ENCODE measurements at places on chromosomes 1 and 21.

- DNase-seq = no peak
Observed at GRCh38 chr1:13801655-13802486, 101.9 kb downstream of the PRDM2 start.

GRCh38 chr1:111739925-111740765, 950 bp upstream of the INKA2 start:
- DNase-seq = no peak

DNA sequence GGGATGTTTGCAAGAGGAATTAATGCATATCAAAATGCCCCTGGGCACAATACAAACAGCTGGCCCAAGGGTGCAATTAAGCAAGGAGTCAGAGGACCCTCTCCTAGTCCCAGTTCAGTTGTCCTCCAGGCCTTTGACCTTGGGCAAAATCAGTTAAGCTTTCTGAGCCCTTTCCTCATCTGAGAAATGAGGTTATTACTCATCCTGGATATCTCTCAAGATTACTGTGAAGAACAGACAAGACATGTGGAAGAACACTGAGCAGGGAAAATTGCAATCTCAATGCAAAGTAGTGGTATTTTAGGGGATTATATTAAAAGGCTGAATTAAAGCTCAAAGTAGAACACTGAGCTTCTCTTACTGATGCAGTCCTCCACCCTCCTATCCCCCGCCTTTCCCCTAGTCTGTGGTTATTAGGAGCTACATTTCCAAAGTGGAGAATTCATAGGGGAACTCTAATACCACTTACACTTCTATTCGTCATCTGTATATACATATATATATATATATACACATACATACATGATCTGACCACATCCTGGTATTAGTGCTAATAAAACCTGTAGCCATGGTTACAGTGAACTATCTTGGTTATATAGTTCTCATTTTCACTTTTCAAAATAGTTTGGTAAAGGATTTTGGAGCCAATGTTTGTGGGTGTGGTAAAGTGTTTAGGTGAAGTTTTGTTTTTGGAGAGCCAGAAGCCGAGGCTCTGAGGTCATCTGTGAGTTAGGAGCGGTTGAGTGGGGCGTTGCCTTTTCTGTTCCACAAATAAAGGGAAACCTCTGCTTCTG, 18.1 kb downstream of the KIAA0040 start:
- no peak for DNase-seq

DNA sequence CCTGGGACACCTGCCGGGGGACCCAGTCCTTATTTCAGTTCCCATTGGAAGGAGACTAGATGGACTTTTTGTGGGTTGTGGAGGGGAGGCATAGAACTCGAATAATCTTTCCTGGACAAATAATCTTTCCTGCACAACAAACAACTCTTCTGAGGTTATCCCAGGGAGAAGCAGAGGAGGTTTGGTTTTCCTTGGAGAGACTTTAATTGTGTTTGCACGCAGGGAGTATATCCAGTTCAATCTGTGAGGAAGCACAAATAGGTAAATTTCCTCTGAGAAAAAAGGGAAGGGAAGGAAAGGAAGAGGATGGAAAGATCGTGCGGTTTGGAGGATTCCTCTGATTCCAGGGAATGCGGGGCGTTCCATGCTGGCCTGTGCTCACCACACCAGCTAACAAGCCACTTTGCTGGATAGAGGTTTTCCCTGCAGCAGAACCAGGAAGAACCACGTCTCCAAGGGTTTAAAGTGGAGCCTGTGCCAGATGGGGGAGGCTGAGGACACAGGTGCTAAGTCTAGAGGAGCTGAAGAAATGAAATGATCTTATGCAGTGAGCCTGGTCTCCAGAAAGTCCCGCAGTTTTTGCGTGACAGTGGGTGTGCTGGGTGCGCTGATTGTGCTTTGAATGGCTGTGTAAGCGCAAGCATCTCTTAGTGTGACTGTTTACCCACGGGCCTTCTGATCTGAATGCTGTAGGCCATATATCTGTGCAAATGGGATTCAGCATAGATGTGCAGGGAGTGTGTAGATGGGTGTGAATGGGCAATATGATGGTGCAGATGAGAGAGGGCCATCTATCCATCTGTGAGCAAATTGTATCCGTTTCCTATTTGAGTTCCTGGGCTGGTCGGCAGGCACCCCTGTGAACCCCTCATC, 7.6 kb downstream of the PAX7 start:
- no peak for DNase-seq

GRCh38 chr1:20601129-20601825, 12.4 kb downstream of the CDA start:
- no peak for DNase-seq

DNA sequence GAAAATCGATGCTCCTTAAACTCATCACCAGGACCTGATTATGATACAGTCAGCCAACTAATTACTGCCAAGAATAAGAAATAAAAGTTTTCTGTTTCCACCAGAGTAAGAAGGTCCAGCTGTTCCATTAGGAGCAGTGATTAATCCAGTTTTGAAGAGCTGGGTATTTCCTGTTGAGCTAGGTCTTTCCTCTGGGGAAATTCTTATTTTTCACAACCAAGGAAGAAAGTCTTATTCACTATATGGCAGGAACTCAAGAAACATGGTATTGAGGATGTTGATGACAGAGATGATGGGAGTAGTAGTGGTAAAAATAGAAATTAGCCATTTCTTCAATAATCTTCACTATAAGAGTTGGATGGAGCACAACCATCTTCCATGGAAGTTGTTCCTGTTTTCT, 374.6 kb upstream of the RUNX1 start:
- no peak for DNase-seq

GRCh38 chr1:147560765-147561471, 19.6 kb downstream of the BCL9 start:
- no peak for DNase-seq

DNA sequence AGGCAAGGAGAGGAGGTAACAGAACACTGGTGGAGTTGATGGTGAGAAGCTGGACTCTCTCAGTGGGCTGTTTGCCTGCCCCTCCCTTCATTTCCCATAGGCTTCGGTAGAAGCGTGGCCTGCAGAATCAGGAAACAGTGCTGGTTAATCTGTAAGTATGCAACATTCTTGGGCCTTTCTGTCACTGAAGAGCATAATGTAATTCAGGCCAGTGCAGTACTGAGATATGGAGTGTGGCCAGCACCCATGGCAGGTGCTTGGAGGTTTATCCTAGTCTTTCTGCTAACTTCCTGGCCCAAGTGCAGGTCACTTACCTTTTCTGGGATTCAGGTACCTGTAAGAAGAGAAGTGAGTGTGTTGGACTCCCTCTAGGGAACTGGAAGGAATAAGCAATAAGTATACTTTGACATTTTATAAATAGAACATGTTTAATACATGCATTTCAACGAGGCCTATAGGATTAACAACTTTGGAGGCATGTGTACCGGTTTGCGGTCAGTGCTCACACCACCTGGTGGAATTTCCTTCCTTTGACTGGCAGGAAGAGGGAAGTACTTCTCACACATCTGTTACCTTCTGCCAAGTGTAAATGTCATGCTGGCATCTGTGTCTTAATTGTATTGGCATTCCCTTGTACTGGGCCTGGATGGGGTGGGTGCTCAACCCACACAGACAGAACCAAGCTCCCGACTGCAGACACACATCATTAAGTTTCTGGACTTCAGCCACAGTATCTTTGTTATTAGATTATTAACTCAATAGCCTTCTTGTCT, 105.5 kb downstream of the KIF26B start:
- DNase-seq = no peak

GRCh38 chr1:218970397-218970990, 203.2 kb upstream of the LYPLAL1 start:
- DNase-seq = no peak

GRCh38 chr1:23343221-23344110, 618 bp downstream of the HNRNPR start:
- peak; percentile 48 for DNase-seq

DNA sequence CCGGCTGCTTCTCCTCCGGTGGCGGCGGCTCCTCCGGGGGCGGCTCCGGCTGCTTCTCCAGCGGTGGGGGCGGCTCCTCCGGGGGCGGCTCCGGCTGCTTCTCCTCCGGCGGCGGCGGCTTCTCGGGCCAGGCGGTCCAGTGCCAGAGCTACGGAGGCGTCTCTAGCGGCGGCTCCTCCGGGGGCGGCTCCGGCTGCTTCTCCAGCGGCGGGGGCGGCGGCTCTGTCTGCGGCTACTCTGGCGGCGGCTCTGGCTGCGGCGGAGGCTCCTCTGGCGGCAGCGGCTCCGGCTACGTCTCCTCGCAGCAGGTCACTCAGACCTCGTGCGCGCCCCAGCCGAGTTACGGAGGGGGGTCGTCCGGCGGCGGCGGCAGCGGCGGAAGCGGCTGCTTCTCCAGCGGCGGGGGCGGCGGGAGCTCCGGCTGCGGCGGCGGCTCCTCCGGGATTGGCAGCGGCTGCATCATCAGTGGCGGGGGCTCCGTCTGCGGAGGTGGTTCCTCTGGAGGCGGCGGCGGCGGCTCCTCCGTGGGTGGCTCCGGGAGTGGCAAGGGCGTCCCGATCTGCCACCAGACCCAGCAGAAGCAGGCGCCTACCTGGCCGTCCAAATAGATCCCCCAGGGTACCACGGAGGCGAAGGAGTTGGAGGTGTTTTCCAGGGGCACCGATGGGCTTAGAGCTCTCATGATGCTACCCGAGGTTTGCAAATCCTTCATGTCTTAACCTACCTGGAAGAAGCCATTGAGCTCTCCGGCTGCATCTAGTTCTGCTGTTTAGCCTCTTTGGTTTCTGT, 2.0 kb downstream of the LORICRIN start:
- no peak for DNase-seq

DNA sequence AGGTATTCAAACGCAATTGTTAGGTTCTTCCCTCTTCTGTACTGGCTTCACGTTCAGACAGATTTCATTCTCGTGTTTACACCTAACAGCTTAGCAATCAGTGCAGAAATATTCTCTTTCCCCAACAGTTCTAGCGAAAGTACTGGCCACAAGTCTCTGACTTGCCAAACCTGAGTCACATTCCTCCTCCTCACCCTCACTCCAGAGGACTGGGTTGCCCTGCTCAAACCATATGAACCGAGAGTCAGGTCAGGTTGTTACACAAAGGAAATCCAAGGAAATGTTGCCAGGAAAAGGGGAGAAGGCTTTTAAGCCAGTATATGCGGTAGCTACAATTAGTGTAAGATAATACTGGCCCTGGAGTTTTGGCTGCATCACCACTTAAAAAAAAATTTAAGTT, 282.5 kb downstream of the RGS7 start:
- DNase-seq = no peak

DNA sequence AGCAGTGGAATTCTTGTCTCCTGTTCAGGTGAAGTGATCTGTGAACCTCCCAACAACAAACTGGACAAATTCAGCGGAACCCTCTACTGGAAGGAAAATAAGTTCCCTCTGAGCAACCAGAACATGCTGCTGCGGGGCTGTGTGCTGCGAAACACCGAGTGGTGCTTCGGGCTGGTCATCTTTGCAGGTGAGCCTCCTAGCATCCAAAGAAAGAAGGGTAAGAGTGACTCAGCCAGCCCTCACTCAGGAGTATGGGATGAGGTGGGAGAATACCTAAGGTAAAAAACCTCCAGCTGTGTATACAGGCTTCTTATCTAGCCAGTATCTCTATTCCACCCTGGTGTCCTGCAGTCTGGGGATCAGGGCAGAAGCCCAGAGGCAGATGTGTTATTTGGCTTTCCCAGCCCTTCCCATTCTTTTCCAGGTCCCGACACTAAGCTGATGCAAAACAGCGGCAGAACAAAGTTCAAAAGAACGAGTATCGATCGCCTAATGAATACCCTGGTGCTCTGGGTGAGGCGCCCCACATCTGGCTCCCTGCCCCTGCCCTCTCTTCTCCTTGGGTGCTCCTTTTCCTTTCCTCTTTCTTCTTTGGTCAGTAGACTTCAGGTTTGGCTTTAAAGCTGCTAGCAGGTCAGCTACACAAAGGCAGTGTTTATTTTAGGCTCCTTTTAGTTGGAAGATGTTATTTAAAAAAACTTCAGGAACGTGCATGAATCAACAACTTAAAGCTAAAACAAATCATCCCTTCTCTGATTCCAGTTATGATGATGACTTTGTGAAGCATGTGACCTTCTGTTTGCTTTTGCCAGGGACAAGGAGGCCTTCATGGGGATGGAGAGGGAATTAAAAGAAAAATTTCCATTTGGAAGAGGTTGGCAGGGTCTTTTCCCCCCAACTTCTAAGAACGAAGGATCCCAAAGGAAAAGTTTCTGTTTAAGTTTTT, 9.0 kb downstream of the ATP8B2 start:
- no peak for DNase-seq

GRCh38 chr1:219542828-219543518, 69.9 kb downstream of the ZC3H11B start:
- DNase-seq = no peak

DNA sequence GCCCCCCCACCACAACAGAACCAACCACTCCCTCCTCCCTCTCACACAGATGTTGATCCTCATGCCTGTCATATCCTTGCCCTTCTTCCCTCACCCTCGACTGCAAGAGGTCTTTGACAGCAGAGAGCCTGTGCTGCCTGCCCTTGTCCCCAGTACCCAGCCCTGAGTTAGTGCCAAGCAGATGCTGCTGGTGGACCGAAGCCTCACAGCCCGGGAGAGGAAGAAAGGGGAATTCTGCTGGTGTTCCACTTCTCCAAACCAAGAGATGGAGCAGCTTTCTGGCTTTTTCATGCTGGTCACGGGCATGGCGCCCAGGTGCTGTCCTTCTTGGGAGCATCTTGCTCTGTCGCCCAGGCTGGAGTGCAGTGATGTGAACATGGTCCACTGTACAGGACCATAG, 69.1 kb downstream of the SLC66A1 start:
- no peak for DNase-seq

DNA sequence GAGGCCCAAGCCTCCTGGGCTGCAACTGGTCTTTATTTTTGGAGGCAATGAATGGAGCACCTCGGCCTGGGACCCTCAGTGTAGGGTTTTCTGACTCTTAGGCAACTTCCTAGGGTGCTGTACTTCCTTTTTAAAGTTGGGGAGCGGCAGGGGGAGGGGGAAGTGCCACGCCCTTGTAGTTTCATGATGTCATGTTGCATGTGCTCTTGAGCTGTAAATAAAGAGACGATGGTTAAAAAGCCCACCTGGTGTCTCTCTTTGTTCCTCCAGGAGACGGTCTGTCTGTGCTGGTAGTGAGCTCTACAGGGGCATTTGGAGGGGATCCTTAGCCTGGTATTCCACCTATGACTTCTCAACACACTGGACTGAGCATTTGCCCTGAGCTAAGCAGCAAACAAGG, 10.3 kb upstream of the AGTRAP start:
- no peak for DNase-seq

- DNase-seq = no peak
Observed at GRCh38 chr1:222299524-222299923, 248.4 kb downstream of the HHIPL2 start.

- no peak for DNase-seq
Observed at GRCh38 chr1:74971982-74972381, 162.2 kb upstream of the LHX8 start.

DNA sequence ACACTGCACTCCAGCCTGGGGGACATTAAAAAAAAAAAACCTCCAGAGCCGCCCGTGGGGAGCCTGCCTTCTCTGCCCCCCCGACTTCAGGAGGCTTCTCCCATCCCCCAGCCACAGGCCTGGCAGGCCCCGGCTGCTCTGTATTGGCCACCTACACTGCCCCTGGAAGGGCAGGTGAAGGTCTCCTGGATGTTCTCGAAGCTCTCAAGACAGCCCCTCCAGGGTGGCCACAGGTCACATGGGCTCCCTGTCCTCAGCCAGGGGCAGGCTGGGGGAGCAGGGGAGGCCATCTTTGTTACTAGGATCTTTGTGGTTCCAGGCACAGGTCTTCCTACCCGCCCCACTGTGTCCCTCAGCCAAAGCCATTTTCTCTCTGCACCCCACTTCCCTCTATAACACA, 32.8 kb downstream of the PADI6 start:
- DNase-seq = no peak
